ENCODE measurements at places on chromosomes 2 and 18.

GRCh38 chr2:186274936-186275575 lies 211.0 kb upstream of the ZC3H15 start:
- DNase-seq: peak; percentile 53

- DNase-seq: no peak
Observed at GRCh38 chr2:67002618-67003371, 394.3 kb upstream of the ETAA1 start.

GRCh38 chr2:218813771-218814460 lies 17.7 kb downstream of the PRKAG3 start:
- no peak for DNase-seq

- no peak for DNase-seq
Observed at GRCh38 chr18:41543815-41544214, 411.2 kb upstream of the PIK3C3 start.

DNA sequence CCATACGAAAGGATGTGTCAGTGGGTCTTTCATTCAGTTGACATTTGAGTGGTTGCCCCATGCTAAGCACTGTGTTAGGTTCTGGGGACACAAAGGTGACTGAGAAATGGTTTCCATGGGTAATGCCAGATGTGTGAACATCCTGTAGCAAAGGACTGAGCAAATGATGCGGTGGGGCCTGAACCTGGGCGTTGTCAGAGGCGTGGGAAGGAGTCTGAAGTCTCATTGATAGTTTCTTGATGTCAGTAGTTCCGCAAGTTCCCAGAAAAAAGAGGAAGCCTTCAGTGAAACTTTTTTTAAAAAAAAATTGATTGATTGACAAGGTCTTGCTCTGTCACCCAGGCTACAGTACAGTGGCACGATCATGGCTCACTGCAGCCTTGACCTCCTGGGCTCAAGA lies 56.9 kb downstream of the LIMS1 start:
- no peak for DNase-seq

DNA sequence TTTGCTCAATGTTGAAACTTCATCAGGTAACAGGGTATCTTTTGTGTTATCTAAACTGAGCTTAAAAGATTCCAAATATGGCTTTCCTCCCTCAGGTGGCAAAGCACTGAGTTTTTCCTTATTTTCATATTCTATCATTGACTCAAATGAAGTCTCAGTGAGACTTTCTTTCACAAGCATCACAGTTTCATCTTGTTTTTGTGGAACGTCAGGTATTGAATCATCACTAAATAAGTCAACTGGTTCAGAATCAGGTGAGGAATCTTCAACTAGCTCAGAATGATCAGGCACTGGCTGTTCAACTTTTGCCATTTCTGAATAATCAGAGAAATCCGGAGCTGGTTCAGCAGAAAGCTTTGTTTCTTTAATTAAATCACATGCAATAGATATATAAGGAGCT lies 24.6 kb downstream of the RTN4 start:
- no peak for DNase-seq

DNA sequence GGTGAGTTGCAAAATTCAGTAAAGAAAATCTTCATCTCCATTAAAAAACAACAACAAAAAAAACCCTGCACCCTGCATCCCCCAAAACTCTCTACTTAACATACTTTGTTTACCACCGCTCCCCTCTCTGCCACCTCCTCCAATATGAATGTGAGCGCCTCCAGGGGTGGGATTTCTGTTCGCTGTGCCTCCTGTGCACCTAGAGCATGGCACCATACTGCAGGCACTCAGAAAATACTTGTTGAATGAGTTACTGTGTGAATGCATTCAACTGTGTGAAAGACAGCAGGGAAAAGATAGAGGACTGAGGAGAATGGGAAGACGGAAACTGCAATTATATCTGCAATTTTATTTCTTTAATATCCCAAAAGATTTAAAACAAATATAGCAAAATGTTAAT lies 4.5 kb downstream of the CEBPZ start:
- DNase-seq: peak; percentile 5

GRCh38 chr2:138589663-138590062 lies 88.1 kb downstream of the SPOPL start:
- DNase-seq: no peak

- DNase-seq: peak; percentile 91
Observed at GRCh38 chr2:145199042-145199441, 679.1 kb upstream of the ZEB2 start.

GRCh38 chr2:226746196-226746800 lies 53.3 kb downstream of the IRS1 start:
- no peak for DNase-seq

DNA sequence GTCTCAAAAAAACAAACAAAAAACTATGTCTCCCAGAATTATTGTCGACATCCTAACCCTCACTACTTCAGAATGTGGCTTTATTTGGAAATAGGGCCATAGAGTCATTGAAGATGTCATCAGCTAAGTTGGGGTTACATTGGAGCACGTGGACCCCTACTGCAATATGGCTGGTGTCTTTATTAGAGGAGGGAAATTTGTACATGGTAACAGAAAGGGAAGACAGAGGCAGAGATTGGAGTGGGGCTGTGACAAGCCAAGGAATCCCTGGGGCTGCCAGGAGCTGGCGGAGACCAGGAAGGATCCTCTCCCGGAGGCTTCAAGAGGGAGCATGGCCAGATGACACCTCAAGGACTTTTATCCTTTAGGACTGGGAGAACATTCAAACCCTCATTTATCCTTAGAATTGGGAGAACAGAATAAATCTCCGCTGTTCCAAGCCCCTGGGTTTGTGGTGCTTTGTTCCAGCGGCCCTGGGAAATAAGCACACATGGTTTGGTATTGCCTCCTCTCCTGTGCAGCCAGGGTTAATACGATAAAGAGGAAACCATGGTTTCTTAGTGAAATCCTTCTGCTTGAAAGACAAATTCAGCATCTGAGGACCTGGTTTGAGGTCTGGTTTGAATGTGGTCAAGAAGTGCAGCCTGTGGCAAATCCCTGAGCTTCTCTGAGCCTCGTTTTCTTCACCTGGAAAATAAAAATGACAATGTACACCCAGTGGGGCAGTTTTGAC lies 184.7 kb downstream of the MYCN start:
- no peak for DNase-seq

GRCh38 chr2:174259981-174260380 lies 11.6 kb upstream of the OLA1 start:
- peak; percentile 20 for DNase-seq

DNA sequence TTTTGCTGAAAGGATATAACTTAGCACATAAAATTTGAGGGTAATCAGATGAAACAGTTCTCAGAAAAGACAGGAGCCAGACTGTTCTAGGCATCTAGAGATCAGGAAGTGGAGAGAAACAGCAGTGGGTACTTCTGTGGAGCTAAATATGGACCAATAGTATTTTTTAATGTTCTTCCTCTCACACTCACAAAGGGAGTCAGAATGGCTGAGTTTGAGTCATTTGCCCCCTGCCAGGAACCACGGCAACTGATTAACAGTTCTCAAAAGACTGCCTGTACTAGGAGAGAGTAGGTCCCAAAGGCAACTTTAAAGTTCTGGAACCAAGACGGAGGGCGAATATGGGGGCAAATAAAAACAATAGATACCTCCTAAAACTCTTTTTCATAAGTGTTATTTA lies 107.5 kb downstream of the GULP1 start:
- DNase-seq: peak; percentile 91

GRCh38 chr18:10400534-10401307 lies 53.7 kb upstream of the APCDD1 start:
- peak; percentile 13 for DNase-seq

DNA sequence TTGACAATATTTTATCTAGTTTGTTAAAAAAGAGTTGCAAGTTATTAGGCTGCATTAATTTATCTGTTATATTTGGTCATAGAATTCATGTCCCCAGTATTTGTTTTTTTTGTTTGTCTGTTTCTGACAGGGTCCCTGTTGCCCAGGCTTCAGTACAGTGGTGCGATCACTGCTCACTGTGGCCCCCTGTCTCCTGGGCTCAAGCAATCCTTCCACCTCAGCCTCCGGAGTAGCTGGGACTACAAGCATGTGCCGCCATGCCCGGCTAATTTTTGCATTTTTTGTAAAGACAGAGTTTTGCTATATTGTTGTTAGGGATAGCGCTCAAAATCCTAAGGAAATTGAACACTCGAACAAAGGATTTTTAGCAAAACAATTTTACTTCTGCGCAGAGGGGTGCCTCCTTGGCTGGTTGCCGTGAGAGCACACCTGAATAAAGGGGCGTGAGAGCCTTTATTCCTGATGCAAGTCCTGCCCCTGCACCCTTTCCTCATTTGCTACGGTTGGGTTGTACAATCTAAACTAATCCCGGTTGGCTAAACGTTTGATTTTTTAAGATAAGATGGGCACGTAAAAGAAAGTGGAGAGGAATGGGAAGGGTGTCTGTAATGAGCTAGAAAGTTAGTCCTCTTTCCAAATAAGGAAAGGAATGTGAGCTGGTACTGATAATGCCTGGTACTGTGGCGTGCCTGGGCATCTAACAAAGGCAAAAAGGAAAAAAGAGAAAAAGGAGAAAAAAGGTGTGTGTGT lies 65.5 kb downstream of the COMMD1 start:
- DNase-seq: no peak

- peak; percentile 36 for DNase-seq
Observed at GRCh38 chr18:77087393-77088141, 45.0 kb downstream of the MBP start.

DNA sequence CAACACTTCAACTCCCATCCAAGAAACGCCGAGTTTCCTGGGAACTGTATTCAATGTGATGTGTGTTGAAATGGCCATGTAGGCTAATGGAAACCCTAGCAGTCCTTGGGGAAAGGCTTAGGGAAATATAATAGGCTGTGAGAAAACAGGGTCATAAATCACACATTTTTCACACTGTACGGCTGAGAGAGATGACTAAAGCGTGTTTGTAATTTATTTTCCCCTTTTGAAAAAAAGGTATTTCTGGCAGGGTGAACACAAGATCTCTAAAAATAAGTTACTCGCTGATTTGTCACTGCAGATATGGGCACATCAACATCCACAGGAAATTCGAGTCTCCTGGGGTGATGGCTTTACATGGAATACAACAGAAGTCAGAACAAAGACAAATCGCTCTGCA lies 109.6 kb upstream of the ST6GAL2 start:
- DNase-seq: no peak

- DNase-seq: peak; percentile 50
Observed at GRCh38 chr2:166361351-166362153, 14.2 kb downstream of the SCN9A start.

DNA sequence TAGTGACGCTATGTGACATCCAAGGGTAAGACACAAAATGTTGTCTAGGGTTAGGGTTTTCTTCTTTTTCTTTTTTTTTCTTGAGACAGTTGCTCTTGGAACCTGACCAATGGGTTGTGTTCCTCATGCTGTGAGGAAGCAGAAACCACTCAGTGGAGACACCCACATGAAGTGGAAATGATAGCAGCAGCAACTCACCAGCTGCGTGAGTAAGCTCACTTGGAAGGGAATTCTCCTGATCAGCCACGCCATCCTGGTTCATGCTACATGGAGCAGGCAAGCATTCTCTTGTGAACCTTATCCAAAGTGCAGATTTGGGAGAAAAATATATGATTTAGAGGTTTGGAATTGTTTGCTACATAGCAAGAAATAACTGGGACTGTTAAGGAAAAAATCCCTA lies 863.7 kb downstream of the EPHA4 start:
- no peak for DNase-seq

GRCh38 chr2:136207665-136208064 lies 89.7 kb upstream of the CXCR4 start:
- no peak for DNase-seq

GRCh38 chr18:76621226-76621625 lies 126.2 kb upstream of the ZNF516 start:
- DNase-seq: no peak
